ENCODE measurements at places on chromosomes 3 and 15.

GRCh38 chr3:161314836-161315395, 56.4 kb downstream of the SPTSSB start:
- DNase-seq = no peak

DNA sequence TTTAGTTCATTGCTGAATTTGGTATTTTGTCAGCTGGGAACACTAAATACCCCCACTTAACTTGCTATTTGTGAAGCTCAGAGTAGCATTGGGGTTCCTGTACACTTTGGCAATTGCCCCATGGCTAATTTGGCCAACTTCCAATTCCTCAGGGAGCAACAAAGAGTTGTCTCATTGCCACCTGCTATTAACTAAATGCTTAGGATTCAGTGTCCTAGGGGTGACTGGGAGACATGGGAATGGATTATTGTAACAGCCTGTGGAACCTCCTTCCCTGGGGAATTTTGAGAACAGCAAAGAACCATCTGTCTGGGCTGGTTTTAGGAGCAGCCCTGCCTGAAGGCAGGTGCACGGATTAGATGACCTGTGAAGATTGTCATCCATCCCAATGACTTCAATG, 437.4 kb upstream of the TPRG1 start:
- no peak for DNase-seq

GRCh38 chr15:62758126-62758951, 284.2 kb upstream of the TPM1 start:
- no peak for DNase-seq

- no peak for DNase-seq
Observed at GRCh38 chr3:99663977-99664376, 25.6 kb downstream of the COL8A1 start.

DNA sequence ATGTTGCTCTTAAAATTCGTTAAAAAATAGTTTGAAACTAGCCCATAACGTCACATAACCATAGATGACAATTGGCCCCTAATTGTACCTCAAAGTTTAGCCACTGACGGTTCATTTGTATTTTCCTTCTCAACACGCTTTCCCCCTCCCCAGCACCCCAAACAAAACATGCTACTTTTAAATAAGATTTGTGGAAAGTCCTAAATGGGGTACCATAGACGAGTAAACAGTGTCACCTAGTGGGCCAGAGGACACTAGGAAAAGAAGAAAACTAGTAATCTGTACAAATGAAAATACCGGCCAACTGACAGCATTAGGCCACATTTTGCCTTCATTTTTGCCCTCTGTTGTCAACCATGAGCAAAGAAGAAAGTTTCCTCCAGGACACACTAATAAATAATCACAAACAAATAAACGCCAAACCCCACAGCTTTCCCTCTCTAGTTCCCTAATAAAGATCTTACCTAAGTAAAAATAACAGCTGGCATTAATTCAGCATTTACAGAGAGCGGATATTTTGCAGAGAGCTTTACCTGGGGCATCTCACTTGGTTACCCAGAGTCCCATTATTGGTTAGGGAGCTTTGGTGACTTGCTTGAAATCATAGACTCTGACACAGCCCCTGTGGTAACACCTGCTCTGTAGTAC, 175.1 kb upstream of the ATP11B start:
- DNase-seq = peak; percentile 45

DNA sequence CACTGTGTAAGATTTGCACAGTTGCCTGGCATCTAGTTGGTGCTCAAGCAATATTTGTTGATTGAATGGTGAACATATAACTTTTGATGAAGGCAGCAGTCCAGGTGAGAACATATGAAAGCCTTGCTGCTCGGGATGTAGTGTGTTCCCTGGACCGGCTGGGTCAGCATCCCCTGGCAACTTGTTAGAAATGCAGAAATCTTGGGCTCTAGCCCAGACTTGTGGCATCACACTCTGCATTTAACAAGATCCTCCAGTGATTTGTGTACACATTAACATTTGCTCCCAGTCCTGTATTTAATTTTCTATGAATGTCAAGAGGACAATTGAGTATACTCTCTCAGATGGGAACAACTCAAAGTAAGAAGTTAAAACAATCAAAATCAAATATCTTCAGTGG, 69.0 kb upstream of the SAMMSON start:
- DNase-seq = no peak

GRCh38 chr3:101009386-101009785, 16.2 kb upstream of the ABI3BP start:
- DNase-seq = no peak

DNA sequence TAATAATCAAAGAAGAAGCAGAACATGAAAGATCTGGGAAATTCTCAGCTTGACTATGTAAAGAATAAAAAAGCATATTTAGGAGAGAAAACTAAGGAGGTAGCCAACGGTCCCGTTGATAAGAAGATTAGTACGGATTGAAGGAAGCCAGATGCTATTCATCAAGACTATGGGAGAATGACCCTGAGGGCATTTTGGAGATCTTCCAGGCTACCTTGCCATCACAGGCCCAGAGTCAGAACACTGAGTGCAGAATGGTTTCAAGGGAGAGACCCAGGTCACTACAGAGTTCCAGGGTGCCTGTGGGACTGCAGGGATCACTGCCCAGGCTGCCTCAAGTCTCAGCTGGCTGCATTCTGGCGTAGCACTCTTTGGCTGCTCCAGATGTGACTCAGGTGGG, 752.9 kb upstream of the ARPP21 start:
- no peak for DNase-seq

- DNase-seq = no peak
Observed at GRCh38 chr3:49626101-49626581, 48.0 kb upstream of the APEH start.

- no peak for DNase-seq
Observed at GRCh38 chr3:87895983-87896382, 162.8 kb downstream of the CGGBP1 start.

DNA sequence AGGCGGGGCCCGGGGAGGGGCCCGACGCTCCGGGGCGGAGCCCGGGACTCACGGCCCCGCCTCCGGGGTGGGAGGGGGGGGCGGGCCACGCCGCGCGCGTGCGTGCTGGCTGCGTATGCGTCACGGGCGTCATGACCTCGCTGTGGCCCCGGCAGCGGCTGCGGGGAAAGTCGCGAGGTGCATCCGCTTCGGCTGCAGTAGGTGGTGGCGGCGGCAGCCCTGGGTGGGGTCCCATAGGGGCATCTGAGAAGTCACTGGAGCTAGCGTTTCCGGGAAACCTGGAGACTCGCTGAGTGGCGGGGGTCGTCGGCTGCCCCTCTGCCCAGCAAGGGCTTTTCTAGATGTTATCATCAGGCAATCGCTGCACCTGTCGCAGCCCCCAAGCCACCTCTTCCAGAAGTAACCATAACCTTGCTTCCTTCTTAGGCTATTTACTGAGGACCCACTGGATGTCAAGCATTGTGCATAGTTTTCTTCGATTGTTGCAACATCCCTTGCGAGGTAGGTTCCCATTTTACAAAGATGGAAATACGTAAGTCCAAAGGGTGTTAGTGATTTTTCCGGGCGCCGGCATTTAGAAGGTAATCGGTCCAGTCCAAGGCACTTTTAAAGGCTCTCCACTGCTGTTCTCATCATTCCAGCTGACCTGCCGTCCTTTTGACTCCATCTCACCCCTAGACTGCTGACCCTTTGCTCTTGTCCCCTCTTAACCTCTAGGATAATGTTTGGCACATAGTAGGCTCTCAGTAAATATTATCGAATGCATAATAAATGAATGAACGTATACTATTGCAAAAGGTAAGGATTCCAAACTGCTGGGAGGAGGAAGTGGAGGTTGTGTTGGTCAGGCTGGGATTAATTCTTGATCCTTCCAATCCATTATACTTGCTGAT, at the start of gene GDPGP1:
GDPGP1 (plus strand) TSS at position 114 of the 893 bp plus-strand sequence. CDS start 6,700 bp downstream, outside the sequence.
- DNase-seq = no peak

DNA sequence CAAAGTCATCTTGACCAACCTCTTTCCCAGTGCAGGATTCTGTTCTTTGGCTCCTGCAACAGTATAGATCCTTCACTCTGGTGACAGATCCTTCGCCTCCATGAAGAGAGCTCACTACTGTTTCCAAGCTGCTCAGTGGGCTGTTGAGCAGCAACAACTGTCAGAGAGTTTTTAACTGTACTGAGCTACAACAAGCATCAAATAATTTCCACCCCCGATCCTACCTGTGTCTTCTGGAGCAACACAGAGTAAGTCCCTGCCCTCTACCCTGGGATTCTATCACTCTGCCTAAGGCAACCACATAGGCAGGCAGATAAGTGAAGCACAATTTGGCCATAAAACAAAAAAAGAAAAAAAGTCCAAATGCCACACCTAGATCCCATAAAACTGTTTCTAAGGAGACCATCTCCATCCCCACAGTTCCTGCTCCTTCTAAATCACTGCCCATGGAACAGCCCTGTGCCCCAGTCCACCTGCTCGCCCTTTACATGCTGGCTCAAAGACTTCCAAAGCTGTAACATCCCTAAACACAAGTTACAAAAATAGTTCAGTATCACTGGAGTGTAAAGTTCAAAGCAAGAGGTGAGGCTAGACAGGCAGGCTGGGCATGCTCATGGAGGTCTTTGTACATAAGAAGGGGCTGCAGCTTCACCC, 37.8 kb upstream of the ANPEP start:
- DNase-seq = no peak

Measured in Caco-2 (cell line).